ENCODE measurements at places on chromosomes 3 and 15.

- no peak for DNase-seq
These were observed 25.6 kb downstream of the TMEM39A start for GRCh38 chr3:119437691-119438258.

DNA sequence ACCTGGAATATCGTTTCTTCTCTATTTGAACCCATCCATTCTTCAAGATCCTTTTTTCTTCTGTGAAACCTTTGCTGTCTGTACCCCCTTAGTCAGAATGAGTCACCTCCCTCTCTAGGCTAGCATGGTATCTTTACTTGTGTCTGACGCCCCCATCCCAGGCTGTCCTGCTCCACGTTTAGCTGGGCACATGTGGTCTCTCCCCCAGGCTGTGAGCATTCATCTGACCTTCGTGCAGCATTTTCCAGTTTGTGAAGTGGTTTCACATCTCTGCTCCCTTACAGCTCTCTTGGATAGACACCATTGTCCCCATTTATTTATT lies 14.3 kb upstream of the TLE3 start:
- no peak for DNase-seq

- no peak for DNase-seq
These were observed 29.3 kb upstream of the ST3GAL6 start for GRCh38 chr3:98733812-98734281.

DNA sequence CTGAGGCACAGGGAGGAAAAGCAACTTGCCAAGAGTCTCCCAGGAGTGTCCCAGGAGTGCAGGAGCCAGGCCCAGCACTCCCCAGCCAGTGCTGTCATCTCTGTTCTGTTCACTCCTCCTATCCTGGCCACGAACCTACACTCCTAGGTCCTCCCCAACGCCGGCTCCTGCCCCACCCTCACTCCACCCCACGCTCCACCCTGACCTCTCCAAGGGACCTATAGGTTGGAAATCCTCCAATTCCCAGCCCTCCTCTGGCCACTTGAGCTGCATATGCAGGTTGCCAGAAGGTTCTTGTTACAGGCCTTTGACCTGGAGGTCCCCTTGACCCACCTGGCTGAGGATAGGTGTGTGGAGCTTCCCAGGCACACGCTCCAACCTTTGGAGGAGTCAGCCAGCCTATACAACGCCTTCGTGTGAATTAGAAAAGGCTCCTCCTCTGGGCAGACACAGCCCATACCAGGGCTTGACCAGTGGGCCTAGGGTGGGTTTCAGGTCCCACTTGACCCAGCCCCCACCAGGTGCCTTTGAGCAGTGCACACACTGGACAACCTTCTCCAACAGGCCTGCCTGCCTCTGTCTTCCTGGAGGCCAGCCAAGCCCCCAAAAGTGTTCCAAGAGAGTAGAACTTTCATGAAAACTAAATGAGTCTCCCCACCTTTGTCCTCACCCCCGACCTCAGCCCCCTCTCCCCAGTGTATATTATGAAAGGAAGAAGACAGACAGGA lies 167.2 kb upstream of the TLE3 start:
- no peak for DNase-seq

GRCh38 chr3:47394881-47395280 lies 14.1 kb downstream of the PTPN23 start:
- no peak for DNase-seq

DNA sequence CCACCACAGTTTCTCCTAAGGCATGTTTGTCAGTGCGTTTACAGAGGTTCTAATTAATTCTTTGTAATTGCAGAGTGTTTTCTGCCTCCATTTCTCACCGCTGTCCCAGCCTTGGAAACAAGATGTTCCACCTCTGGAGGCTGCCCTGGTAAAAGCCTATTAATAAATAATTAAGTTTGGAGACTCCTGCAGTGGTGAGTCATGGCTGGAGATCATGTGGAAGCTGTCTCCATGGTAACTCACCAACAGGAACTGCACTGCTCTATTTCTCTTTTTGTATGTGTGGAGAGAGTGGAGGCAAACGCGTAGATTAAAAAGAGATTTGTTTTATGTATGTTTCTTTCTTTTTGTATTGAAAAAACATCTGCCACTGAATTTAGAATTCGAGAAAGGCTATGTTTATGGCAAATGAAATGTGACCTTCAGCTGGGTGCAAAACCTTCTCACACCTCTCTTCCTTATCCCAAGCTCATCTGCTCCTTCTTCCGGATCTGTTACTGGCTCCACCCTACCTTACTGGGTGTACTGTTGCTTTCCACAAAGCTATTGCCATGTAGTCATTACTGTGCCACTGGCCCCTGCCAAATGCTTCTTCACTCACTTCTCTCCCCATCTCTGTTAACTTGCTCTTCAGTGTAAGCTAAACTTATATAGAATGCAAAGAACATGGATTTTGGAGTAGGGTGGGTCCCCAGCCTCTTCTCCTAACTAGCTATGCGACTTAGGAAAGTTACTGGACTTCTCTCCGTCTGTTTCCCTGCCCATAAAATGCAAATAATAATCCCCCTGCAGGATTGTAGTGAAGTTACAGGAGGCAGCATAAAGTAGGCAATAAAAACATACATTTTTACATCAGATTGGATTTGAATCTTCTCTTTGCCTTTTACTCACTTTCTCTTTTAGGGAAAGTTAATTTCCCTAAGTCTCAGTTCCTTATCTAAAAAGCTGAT lies 778.5 kb downstream of the NTRK3 start:
- peak; percentile 46 for DNase-seq

DNA sequence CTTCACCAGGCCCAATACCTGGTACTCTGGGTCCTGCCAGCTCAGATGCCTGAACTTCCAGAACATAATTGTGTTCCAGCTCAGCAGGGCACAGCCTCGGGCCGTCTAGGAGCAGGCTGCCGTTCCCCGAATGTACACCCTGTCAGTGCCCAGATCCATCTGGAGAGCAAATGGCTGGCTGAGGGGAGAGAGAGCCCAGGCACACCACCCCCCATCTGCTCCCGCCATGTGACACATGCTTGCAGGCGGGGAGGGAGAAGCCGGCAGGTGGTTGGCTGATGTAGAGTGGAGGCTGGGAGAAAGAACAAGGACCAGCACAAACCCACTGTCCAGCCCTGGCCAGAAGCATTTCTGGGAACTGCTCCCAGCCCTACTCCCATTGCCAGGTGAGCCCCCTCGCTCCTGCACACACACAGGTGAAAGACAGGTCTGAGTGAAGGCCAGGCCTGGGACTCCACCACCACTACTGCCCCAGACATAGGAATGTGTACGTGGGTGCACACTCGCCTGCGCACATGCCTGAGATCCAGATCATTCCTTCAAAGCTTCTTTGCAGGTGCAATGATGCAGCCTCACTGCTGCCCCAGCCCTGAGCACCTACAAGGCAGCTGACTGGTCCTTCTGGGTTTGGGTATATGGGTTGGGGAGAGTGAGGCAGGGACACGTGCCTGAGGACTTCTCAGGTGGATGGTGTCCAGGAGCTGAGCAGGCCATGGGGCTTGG lies 53.5 kb downstream of the SEMA5B start:
- DNase-seq = peak; percentile 64

DNA sequence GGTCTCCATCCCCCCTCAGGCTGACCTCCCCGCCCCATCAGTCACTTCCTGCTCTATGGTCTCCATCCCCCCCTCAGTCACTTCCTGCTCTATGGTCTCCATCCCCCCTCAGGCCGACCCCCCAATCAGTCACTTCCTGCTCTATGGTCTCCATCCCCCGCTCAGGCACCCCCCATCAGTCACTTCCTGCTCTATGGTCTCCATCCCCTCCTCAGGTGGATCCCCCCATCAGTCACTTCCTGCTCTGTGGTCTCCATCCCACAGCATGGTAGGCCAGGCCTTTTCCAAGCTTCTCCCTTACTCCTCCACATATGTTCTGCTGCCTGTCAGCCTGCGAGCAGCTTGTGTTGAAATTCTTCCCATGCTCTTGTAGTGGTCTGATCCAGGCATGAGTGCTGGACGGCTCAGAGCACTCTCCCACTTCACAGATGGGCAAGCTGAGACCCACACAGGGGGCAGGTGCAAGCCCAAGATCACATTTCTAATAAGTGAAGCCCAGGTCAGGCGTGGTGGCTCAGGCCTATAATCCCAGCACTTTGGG lies 36.8 kb downstream of the BDH1 start:
- no peak for DNase-seq

DNA sequence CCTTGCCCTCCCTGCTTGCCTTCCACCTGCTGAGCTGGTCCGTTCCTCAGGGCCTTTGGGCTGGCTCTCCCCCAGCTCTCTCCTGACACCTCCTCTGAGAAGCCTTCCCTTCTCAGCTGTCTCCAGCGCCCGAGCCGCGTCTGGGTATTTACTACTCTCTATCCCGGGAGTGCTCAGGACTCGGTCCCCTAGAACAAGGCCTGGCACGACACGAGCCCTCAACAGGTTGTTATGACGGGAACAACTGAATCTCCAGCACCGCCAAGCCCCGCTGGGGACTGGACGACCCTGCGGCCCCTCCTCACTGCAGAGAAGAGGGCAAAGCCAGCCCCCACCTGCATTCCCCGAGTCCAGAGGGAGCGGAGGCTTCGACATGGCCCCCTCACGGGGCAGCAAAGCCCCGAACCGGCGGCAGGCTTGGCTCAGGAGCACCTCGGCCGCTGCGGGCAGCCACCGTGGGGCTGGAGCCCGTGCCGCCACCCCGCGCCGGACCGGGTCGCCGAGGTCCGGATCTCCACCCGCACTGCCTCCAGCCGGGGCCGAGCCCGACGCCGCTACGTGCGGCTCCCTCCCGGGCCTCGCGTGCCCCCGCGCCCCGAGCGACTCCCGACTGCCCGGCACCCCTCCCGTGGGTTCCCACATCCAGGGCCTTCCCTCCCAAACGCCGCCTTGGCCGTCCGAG lies 792 bp downstream of the TPRA1 start:
- DNase-seq = no peak

DNA sequence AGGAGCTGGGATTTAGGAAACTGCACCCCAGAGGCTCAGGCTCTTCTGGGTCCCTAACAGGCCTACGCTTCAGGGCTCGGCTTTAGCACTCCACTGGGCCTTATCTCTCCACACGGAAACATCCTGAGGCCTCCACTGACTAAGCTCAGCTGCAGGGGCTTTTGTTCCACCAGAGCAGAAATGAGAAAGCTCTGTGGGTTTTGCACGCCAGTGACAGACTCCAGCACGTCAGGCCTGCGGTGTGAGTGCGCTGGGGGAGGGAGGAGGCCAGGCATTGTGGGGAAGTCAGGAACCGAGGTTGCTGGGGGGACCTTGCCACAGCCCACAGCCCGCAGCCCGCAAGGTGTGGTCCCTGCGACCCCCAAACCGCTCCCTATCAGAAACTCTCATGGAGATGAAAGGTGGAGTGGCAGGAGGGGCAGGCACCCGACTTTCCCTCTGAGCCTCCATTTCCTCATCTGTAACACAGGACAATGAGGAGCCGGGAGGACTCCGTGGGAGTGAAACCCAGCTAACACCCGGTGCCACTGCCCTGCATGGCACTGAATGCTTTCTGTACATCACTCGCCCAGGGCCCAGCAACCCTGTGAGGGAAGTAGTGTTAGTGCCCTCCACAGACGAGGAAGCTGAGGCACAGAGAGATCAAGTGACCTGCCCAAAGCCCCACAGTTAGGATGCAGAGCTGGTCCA lies 106.5 kb downstream of the TPRA1 start:
- DNase-seq = no peak

- DNase-seq = no peak
These were observed 56.0 kb downstream of the ADAMTS17 start for GRCh38 chr15:100285641-100286295.

- no peak for DNase-seq
These were observed 390.5 kb downstream of the DIPK2A start for GRCh38 chr3:144362126-144362525.

GRCh38 chr3:55322638-55323037 lies 164.5 kb downstream of the WNT5A start:
- peak; percentile 89 for DNase-seq

GRCh38 chr3:33716227-33716626 lies 1.8 kb downstream of the CLASP2 start:
- no peak for DNase-seq

DNA sequence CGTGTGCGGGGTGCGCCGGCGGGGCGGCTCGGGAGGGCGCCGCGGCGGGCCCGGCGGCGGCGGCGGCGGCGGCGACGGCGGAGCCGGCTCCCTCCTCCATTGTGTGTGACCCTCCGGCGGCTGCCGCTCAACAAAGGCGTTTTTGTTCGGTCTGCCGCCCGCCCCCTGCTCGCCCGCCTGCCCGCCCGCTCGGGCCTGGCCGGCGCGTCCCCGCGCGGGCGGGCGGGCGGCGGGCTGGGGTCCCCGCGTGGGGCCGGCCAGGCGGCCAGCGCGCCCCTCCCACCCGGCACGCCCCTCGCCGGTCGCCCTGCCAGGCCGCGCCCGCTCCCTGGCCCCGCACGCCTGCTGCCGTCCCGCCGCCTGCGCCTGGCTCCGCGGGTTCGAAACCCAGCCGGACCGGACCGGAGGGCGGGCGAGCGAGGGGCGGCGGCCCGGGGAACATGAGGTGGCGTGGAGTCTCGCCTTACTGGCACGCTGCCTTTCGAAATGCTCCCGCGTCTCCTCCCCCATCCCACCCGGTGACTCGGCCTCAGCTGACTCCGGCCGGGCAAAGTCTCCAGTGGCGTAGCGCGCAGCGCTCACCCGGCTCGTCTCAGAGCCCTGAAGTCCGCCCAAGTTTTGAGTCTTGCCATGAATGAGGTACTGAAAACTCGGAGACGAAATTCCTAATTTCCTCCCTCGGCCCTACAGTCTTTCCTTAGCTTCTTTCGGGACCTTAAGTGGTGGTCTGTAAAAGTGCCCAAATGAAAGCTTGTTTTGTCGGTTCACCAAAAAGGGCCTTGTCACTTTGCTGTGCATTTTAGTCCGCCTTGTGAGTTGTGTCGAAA lies 588 bp downstream of the MAPK6 start:
- DNase-seq = peak; percentile 88

- no peak for DNase-seq
These were observed 18.8 kb upstream of the PLXND1 start for GRCh38 chr3:129625072-129625874.

DNA sequence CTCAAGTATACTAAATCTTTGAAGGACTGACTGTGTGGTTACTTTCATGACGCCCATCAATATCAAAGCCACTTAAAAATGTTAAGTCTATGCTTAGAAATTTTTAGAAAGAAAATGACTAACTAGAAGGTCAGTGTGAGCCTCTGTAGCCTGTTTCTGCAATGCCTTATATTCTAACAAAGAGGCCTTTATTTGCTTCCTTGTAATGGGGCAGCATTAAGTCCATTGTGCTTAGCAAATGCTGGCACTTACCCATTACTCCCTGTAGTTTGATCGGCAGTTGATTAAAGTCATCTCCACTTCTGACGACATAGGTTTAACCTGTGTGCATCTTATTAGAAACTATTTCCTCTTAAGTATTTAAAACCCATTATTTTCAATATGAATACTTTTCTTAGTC lies 91.6 kb upstream of the FAM98B start:
- no peak for DNase-seq
